ENCODE measurements at places on chromosomes 3 and 15. TPM values are rescaled to one million over a fixed set of nuclear protein-coding genes. Genes with fewer than 3 reads are reported as not detected.

GRCh38 chr3:196111939-196112386 is 30.1 kb upstream of the TFRC start:
- DNase-seq, result no peak

Gene TPRA1
- polyA plus RNA-seq, result 36.2 TPM

Gene SKIC8
- polyA plus RNA-seq, result 112 TPM

DNA sequence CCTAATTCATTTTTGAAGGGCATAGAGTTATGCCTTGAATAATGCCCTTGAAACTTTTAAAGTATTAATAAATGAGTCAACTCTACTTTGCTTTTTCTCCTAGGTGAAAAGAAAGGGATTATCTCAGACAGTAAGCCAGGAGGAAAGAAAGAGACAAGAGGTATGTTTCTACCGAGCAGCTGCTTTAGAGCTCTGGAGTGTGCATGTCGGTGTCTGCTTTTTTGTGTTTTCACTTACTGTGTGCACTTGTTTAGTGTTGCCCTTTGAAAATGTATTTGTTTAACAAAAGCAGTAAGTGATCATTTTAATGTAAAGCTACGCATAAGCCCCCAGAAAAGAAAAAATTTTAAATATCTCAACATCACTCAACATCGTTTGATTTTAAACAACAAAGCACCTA is 28.1 kb downstream of the ARHGEF26 start:
- DNase-seq, result no peak

Gene MYL3
- 25.4 TPM for polyA plus RNA-seq

Gene MYRIP
- polyA plus RNA-seq, result 1.9 TPM

Gene SYNPR
- polyA plus RNA-seq, result not detected

DNA sequence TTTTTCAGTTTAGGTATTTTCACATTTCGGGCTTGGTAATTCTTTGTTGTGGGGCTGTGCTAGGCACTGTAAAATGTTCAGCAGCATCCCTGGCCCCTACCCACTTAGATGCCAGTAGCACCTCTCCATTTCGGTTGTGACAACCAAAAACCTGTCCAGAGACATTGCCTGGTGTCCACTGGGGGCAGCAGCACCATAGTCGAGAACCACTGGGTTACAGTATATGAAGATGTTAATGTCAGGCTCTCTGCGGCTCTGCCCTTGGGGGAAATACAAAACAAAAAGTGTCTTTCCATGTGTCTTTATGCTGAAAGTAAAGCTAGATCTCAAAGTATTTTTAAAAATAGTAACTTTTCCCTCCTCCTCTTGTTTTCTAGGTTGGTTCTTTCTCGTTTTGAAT is 177.2 kb downstream of the ITPR1 start:
- no peak for DNase-seq

GRCh38 chr3:51390246-51391074 is 625 bp upstream of the RBM15B start:
- no peak for DNase-seq

GRCh38 chr3:66665021-66665695 is 164.3 kb upstream of the LRIG1 start:
- no peak for DNase-seq

Gene SEMA5B
- 30.7 TPM for polyA plus RNA-seq

Gene CNTN6
- polyA plus RNA-seq, result 3.7 TPM

DNA sequence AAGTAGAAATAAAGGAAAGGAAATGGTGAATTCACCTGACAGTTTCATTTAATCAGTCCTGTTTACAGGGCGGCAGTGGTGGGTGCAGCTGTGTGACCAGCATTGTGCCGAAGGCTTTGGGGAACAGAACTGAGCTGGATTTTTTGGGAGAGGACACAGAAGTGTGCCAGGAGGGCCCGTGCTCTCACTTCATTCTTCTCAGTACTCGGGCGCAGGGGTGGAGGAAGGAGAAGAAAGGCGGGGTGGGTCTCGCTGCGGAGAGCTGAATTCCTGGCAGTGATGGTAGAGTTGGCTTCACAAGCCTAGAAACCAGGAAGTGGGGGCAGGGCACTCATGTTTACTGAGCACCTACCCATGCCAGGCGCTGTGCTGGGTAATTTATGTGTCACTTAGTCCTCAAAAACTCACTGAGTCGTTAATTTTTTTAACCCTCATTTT is 64.6 kb downstream of the CRTC3 start:
- peak; percentile 21 for DNase-seq

GRCh38 chr3:62281726-62282125 is 91.6 kb downstream of the FEZF2 start:
- DNase-seq, result no peak

Gene ANKRD34C
- polyA plus RNA-seq, result 0.12 TPM

DNA sequence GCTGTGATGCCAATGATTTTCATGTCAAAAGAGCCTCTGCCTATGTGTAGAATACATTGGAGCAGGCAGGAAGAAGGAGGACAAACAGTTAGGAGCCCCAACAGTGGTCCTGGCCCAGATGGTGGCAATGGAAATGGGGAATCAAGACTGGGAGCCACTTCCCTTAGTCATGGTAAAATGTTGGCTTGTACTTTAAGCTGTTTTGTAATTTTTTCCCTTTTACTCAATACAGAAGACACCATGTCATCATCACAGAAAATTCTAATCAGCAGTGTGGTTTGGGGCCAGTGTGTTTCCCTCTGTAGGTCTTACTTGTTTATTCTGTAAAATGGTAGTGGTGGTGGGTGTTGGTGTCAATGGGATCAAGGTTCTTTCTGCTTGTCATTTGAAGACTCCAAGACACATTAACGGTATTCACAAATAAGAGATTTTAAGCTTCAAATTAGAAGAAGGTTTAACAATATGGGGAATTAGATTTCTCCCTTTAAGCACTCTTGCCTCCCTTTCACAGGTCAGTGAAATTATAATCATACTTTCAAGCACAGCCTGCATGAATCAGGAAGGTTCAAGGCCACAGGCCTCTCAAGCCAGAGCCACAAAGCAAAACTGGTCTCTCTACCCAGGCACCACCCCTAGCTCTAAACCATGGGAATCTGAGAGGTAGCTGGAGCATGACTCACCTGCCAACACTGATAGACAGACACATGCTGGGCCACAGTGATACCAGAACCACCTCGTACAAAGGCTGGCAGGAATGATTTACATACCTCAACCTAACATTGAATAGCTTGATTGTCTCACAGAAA is 24.9 kb downstream of the SIAH2 start:
- no peak for DNase-seq

- DNase-seq, result no peak
Observed at GRCh38 chr3:136885357-136886213, 23.6 kb downstream of the NCK1 start.

DNA sequence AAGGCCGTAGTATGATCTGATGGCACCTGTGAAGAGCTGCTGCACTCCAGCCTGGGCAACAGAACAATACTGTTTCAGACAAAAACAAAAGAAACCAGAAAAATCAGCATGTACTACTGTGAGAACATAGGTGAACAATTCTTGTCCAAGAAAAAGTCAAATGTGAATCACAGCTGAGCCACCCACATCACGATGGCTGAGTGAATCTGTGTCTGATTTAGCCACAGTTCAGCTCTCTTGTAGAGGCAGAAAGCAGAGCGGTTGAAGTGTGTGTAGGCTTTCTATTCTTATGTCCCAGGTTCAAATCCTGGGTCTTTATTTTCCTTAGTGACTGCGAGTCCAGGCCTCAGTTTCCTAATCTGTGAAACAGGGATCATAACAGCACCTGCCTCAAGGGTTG is 4.4 kb upstream of the FURIN start:
- no peak for DNase-seq

- no peak for DNase-seq
Observed at GRCh38 chr3:52346623-52347530, 30.8 kb downstream of the DNAH1 start.

DNA sequence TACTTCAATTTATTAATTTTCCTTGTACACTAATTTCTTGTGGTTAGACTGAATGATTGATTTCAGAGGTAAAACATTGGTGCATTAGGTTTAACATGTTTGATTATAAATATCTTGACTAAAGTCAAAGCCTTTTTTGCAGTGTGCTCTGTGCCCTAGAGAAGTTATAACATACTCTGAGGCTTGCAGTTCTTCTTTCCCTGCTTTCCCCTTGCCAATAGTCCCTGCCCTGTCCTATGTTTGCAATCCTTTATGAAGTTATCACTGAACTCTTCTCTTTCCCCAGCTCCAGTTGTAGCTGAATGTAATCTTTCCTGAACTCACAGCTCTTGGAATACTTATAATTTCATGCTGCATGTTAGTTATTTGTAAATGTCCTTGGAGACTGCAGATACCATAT is 35.6 kb downstream of the USP3 start:
- no peak for DNase-seq

DNA sequence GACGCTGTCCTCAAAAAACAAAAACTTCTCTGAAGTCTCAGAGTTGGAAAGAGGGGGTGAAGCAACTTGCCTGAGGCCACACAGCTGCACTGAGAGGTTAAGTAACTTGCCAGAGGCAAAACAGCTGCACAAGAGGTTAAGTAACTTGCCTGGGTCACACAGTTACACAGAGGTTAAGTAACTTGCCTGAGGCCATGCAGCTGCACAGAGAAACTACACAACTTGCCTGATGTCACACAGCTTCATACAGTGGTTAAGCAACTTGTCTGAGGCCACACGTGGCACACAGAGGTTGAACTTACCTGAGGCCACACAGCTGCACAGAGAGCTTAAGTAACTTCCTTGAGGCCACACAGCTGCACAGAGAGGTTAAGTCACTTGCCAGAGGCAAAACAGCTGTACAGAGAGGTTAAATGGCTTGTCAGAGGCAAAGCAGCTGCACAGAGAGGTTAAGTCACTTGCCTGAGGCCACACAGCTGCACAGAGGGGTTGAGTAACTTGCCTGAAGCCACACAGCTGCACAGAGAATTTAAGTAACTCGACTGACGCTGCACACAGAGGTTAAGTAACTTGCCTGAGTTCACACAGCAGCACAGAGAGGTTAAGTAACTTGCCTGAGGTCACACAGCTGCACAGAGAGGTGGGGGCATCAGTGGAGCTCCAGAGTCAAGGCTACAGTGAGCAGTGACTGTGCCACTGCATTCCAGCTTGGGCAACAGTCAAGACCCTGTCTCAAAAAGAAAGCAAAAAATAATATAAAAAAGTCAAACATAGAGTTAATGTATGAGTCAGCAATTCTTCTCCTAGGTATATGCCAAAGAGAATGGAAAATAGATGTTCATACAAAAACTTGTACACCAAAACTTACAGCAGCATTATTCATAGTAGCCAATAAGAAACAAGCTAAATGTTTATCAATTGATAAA is 12.0 kb upstream of the ACAD9 start:
- DNase-seq, result no peak

GRCh38 chr15:101250873-101251829 is 697 bp downstream of the CHSY1 start:
- peak; percentile 48 for DNase-seq

Gene ZKSCAN7
- polyA plus RNA-seq, result 17.9 TPM

Gene MUSTN1
- polyA plus RNA-seq, result 1.3 TPM

GRCh38 chr15:38351466-38351865 is 98.8 kb downstream of the SPRED1 start:
- no peak for DNase-seq

GRCh38 chr3:11131371-11131770 is 22.9 kb upstream of the HRH1 start:
- no peak for DNase-seq

- DNase-seq, result no peak
Observed at GRCh38 chr3:185729337-185730055, 95.3 kb downstream of the IGF2BP2 start.

- DNase-seq, result no peak
Observed at GRCh38 chr3:102092617-102093466, 243.5 kb downstream of the NFKBIZ start.

DNA sequence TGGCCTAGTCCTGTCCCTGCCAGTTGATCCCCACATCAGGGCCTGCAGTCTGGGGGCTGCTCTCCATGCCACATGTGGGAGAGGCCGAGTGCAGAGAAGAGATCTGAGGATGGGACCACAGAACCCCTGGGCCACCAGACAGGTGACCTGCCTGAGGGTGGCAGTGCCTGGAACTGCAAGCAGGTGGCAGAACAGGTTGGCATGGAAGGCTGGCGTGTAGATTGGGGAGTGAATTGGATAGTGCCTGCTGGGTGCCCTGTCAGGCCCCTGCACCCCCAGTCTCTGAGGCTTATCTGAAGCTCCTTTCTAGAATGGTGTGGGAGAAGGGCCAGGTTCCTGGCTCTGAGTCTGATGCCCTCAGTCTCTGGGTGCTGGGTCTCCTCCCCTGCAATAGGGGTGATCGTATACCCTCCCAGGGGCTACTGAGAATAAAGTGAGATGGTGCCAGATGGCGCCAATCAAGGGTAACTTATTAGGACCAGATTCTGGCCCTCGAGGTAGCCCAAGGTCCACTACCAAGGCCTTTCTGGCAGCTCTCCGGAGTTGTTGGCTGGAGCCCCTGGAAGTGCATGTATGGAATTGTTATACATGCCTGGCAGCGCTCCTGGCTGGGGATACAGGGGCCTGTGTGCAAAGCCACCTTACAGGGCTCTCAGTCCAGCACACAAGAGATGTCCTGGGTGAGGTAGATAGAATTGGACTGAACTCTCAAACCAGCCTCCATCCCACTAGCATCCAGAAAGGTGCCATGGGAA is 15.7 kb downstream of the C3orf18 start:
- no peak for DNase-seq

Gene INSYN1
- polyA plus RNA-seq, result 26.9 TPM

GRCh38 chr3:79056498-79056897 is 711.3 kb downstream of the ROBO1 start:
- no peak for DNase-seq

Gene BOC
- polyA plus RNA-seq, result 24.2 TPM

- DNase-seq, result no peak
Observed at GRCh38 chr3:170352936-170353335, 4.6 kb upstream of the SKIL start.

DNA sequence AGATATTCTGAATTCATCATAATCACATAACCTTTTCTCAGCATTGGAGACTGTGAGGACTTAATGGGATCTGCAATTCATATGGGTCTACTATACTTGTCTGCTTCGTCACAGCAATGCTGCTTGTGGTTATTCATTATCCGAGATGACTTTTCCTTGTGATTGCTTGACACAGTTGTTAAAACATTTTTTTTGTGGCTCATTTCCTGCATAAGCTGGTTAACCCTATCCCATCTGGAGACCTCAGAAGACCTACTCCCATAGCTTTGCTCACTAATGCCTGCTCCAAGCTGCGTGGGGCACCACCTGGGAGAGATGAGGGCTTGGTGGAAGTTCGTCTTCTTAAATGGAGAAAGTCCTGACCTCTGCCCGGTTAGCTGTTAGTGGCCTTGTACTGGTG is 360.8 kb downstream of the CHST2 start:
- DNase-seq, result peak; percentile 20

Data from renal pelvis (tissue), 12 donors.